ENCODE measurements at places on chromosomes 2 and 18.

- DNase-seq, result no peak
These were observed 3.7 kb downstream of the B3GNT7 start for GRCh38 chr2:231399046-231399852.

GRCh38 chr2:218332920-218333645, 23.6 kb upstream of the CATIP start:
- DNase-seq, result no peak

- DNase-seq, result no peak
These were observed 57.3 kb downstream of the SLC8A1 start for GRCh38 chr2:40394597-40394996.

GRCh38 chr18:49892148-49892924, 79.0 kb upstream of the ACAA2 start:
- no peak for DNase-seq

DNA sequence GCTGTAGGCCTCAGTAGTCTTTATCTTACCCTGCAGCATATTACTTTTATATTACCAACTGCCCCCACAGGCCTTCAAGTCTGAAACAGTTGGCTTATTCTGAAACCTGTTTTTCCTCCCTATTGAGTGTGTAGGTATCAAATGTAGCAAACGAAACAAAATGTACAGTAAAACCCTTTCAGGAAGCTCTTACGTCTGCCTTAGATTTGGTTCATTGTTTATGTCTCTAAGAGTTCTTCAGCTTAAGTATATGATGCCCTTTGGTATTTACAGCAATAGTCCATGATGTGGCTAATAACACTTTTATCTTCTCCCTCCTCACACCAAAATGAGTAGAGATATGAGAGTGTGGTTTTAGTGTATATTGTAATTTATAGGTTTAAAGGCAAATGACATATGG, 108.8 kb downstream of the DOCK10 start:
- no peak for DNase-seq

DNA sequence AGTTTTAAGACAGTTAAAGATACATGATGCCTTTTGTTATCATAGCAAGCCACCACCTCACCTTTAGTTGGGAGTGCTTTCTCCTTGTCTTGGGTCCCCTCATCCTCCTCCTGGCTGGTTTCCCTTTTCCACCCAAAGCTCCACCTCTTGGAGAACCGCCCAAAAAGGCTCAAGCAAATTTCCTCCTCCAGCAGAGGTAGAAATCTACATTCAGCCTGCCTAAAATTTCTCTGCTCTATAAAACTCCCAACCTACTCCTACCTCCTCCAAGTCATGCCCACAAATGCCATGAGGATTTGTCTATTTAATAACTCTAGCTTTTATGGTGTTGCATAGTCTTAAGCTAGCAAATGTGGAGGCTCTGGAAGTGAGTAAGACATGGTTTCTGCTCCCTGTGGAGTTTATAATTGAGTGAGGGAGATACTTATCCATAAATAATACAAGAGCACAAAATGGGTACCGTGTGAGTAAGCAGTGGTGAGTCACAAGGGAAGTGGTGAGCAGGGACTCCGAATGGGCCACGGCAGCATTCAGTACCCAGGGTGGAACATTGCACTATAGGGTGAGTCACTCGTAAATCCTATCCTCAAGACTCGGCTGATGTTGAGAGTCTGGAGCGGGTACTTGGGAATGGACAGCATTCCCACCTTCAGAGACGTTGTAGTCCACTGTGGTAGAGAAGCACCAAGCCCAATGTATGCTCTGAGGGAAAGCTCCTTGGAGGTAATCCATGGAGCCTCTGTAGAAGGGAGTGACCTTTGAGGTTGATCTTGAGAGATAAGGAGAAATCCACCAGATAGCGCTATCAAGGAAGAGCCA, 146.3 kb downstream of the RTN4 start:
- DNase-seq, result no peak

GRCh38 chr2:112910219-112910618, 746 bp upstream of the IL37 start:
- DNase-seq, result no peak

- no peak for DNase-seq
These were observed 1.5 kb downstream of the KANSL3 start for GRCh38 chr2:96636551-96637171.

DNA sequence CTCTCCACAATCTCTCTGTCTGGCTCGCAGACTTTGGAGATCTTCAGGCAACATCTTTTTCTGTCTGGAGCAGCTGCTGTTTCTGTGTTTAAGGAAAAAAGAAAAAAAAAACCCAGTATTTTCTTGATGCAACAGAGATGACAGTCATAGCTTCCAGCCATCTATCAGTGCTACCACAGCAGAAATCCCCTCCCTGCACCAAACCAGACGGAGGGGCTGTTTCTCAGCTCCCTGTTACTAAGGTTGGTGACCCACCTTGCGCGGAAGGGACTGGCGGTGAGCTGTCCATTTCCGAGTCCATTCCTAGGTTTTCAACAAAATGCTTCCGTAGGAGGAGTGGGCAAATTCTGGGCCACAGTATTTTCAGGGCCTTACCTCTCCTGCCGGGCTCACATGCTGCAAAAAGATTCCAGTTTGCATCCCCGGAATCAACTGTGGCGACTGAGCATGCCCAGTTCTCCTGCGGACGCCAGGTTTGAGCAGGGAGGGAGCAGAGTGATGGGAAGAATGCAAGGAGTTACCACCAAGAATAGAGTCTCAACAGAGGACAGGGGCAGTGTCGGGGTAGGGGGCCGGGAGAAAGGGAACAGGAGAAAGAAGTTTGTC, 1.2 kb downstream of the SLC4A10 start:
- DNase-seq, result no peak

DNA sequence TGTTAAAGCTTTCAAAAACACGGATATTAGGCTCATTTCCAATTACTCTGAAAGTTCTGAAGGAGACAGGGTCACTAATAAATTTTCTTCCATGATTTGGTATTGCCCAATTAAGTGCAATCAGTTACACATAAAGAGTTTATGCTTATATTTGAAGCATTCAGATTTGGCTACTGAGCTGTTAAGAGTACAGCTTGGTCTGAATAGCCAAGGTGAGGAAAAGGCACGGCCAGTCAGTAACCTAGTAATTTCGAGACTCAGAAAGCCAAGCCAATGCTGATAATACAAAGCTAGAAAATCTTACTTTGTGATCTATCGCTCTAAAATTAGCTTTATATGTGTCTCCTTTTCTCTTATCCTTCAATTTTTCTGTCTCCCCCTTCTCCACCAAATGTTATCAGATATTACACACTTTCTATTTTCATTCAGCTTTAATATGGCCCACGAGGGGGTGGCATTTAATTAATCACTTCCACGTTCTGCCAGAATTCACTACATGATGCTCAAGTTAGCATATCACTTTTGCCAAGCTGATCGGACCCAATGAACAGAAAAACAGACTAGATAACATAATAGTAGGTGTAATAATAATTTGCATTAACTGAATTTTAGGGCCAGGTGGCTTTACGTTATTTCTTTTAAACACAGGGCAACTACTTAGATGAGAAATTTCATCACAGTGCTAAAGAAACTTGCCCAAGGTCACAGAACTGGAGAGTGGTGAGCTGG, 138.4 kb downstream of the TCF4 start:
- no peak for DNase-seq

DNA sequence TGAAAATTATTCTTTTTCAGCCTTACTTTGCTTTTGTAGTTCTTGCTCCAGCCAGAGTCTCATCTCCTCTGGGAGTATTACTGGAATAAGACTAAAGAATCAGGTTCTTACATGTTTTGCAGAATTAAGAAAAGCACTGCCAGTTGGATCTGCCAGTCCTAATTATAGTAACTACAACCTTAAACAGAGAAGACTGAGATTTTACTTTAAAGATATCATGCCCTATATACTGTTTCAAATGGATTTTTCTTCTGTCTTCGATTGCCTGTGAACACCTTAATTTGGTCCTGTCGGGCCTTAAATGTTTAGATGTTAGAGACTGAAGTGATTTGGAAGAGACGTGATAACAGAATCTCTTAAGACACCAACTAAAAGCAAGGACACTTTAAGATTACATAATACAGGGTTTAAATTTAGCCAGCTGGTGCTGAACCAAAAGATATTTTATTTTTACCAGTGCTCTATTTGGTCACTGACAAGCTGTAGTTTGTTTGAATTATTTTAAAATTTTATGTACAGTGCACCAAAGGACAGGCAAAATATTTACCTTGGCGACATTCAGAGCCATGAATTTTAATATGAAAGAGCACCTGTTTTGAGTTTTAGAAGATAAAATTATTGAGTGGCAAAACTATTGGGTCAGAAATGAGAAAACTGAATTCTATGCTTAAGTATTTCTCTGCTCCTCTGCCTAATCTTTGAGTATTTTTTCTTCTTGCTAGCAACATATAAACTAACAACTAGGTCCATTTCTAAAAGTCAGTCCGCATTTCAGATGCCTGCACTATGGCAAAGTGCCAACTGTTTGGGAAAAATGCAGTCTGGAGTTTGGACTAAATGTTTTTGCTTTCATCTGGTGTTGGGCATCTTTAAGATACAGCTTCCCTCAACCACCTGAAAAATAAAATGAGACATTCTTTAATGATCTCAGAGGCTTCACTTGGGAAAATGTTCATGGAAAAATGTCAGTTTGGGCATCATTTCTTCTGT, 300.0 kb downstream of the XIRP2 start:
- no peak for DNase-seq

GRCh38 chr2:195570329-195570728, 86.7 kb upstream of the SLC39A10 start:
- no peak for DNase-seq

- no peak for DNase-seq
These were observed 88.5 kb downstream of the SH3RF3 start for GRCh38 chr2:109217362-109218086.

DNA sequence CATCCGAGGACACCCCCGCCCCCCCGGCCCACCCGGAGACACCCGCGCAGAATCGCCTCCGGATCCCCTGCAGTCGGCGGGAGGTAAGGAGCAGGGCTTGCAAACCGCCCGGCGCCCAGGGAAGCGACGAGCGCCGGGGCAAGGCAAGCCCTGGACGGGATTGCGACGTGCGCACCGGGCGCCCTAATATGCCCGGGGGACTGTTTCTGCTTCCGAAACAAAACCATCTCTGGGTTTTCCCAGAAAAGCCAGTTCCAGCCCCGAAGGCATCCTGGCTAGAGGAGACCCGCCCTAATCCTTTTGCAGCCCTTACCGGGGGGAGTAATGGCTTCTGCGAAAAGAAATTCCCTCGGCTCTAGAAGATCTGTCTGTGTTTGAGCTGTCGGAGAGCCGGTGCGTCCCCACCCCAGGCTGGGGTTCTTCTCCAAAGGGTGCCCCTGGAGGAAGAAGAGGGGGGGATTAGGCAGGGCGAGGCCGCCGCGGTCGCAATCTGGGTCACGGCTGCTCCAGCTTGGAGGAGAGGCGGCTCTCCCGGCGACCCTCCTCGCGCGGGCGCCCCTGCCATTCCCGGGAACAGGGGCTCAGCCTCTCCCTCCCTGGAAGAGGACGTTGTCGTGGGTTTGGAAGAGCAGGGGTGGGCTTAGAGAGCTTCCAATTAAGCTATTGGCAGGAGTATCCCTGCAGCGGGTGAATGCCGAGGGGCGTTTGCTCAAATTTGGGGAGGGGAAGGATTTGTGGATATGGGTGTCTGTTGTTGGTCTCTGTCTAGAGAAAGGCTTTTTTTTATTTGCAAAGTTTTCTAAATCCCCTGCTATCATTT, 521 bp downstream of the MYCN start:
- no peak for DNase-seq

DNA sequence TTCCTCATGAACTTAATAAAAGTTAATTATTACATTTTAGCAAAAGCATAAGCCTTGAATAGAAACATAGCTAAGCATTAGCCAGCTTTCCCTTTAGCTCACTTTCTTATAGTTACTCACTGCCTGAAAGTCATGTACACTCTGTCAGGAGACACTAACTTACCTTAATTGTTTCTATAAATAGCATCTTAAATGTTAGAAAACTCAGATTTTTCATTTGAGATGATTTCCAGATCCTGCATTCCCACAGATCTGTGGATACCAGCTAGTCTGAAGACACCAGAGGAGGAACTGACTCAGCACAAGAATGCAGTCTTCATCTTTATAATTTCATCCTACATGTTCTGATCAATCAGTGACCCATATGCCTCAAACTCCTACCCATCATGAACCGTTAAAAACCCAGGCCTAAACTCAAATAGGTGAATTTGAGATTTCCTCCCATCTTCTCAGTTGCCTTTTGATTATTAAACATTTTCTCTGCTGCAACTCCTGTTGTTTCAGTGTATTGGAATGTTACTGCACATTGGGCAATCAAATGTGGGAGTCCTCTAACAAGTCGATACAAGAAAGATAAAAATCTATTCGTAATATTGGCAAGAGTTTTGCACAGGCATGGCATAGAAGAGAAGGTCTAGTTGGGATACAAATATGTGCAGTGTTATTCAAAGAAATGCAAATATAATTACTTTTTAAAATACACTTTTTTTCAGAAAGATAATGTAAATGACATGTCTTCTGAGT, 857.4 kb upstream of the CDH2 start:
- DNase-seq, result no peak

GRCh38 chr18:56286775-56287325, 351.5 kb downstream of the TXNL1 start:
- DNase-seq, result no peak

DNA sequence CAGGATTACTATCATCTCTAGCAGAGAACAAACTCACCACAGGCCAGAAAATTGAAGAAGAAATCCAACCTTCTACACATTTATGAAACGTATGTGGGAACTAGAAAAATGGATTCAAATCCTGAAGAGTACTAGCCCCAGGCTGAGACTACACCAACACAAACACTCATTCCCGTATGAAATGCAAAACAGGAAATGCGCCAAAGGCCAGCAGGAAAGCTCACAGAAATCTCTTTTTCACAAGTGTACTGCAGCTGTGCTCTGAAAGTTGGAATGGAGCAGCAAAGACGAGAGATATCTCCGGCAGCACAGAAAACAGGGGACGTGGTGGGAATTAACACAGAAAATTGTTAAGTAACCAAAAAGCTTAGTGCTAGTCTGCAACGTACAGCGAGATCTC, 913.5 kb downstream of the TDRD15 start:
- no peak for DNase-seq

- no peak for DNase-seq
These were observed 50.6 kb downstream of the PARD6G start for GRCh38 chr18:80196528-80197320.

GRCh38 chr2:199778655-199779054, 72.3 kb downstream of the FTCDNL1 start:
- DNase-seq, result no peak

GRCh38 chr2:158677542-158677941, 117.6 kb upstream of the DAPL1 start:
- no peak for DNase-seq

DNA sequence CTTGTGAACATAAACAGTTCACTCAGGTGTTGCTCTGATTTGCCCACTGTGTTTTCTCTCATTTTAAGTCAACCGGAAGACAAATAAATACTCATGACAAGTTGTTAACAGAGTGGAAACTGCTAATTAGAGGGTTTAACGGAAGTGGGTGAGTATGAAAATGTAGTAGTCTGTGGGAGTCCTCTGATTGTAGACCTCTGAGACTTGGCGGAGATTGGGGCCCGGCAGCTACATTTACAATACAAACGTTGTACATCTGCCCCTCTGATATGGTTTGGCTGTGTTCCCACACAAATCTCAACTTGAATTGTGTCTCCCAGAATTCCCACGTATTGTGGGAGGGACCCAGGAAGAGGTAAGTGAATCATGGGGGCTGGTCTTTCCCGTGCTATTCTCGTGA, 107.3 kb upstream of the FAM98A start:
- no peak for DNase-seq

- no peak for DNase-seq
These were observed 244.1 kb upstream of the NRP2 start for GRCh38 chr2:205438241-205438640.
